NCI-H82 (cell line): ENCODE measurements at places on chromosomes 3 and 15.

DNA sequence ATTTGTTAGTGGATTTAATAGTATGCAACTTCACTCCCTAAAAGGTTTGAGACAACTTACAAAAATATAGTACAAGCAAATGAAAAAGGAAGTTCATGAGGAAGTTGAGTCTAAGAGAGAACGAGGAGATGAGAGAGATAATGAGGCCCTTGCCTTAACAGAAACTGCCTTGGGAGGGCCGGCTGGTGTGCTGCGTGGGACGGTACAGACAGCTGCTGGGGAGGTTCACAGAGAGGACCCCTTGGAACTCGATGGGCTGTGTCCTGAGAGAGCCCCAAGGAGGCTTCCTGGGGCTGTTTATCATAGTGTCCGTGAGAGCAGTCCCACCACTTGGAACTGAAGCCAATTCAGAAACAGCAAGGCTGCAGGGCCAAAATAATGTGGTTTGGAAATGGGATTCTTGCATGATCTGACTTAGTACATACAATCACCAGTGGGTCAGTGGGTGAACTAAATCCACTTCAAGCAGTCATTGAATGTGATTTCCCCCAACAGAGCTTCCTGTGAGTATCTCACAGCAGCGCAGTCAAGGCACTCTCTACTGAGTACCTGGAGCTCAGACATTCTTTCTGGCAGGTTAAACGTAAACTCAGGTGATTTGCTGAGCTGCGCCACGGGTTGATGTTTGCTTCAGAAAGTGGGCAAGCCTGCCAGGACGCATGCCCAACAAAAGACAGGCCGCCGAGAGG is 90.8 kb downstream of the CRTC3 start:
- no peak for DNase-seq

DNA sequence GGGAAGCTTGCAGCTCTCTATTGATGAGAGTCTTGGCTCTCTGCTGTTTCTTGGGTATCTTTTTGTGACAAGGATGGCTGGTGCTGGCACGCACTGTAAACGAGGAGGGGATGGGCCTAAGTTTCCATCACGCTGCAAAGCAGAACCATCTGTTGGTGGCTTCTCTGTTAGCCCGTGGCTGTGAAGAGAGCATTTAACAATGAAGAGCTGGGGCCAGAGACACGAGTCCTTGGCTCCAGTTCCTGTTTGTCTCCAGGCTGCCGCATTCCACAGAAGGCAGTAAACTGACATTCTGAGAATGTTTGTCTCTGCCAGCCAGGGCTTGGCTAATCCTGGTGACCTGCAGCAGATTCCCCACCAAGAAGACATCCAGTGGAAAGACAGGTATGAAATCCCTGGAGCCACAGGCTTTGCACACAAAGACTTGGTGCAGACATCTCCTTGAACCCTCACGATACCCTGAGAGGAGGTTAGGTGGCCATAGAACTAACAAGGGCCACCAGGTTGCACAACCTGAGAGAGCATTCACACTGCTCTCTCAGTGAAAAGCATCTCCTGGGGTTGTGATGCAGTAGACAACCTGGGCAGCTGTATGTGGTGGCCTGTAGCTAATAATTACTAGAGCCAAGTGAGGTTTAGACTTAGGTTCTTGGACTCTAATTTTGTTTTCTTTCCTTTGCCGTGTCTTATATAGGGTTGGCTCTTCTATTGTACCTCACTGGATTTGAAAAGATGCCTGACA is 130.9 kb downstream of the ASB7 start:
- no peak for DNase-seq

GRCh38 chr3:131485119-131485518 is 17.7 kb downstream of the MRPL3 start:
- DNase-seq = no peak

- no peak for DNase-seq
Observed at GRCh38 chr3:16072420-16073110, 101.9 kb upstream of the GALNT15 start.

DNA sequence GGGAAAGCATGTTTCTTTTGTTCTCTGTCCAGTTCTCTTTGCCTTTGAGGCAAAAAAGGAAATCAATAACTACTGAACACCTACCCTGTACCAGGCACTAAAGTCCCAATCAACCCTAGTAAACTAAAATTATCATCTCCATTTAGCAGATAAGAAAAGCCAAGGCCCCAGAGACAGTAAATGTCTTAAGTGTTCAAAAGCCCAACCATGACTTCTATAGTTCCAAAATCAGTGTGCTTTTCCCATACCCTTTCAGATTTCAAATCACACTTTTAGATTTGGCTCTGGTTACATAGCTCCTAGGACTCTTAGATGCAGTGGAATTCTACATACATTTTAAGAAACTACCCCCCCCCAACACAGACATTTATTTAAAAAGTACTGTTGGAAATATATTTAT is 63.5 kb downstream of the UACA start:
- DNase-seq = no peak

GRCh38 chr3:125437631-125438435 is 62.7 kb upstream of the ZNF148 start:
- peak; percentile 59 for DNase-seq

- DNase-seq = no peak
Observed at GRCh38 chr3:112341386-112341785, 8.4 kb downstream of the CD200 start.

GRCh38 chr3:73624017-73624820 is 522 bp downstream of the PDZRN3 start:
- DNase-seq = peak; percentile 73

DNA sequence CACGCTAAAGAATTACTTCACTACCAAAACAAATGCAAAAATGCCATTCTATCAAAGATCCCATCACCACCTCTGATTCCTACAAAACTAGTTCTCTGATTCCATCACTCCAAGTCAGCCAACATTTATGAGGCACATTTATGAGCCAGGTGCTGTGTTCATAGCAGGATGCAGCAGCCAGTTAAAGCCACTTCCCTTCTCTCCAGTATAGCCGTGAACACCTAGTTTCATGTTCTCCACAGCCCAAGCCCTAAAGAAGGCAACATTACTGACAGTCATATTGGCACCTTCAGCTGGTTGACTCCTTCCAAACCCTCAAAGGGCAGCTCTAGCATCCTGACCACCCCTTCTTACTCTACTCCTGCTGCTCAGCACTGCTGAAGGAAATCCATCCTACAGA is 36.4 kb downstream of the RYK start:
- no peak for DNase-seq

- DNase-seq = no peak
Observed at GRCh38 chr3:126152458-126152857, 27.9 kb downstream of the ALDH1L1 start.

DNA sequence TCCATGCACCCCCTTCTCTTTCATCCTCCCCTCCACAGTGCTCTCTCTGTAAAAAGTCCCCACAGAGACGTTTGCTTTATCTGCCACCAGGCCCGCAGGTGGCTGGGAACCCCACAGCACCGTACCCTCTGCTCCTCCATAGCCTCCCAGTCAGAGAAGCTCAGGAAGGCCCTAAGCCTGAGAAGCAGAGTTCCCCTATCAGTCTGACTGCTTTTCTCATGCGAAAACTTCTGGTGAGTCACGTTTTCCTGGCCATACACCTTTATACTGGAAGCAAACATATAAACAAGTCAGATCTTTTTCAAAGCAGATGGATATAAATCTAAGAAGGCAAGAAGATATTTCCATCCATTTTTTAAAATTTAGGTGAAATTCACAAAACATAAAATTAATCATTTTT is 51.5 kb upstream of the MEF2A start:
- DNase-seq = no peak

GRCh38 chr3:82103241-82103640 is 341.8 kb upstream of the GBE1 start:
- DNase-seq = no peak

- no peak for DNase-seq
Observed at GRCh38 chr3:116001151-116001621, 377.9 kb downstream of the GAP43 start.

DNA sequence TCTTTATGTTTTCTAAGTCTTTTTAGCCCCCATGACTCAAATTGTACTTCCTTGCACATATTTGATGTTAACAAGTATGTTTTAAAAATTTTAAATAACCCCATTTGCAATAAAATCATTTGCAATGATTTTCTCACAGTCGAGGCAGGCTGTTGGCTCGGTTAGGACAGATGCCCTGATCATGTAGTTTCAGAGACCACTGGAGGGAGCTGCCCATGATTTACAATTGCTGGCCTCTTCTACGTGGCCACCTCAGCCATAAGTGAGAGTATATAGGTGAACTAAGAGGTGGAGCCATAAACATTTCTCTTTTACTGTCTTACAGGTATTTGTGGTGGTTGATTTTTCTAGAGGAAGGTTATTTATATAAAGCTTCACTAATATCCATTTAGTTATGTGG is 1.7 kb downstream of the DTWD1 start:
- peak; percentile 4 for DNase-seq

DNA sequence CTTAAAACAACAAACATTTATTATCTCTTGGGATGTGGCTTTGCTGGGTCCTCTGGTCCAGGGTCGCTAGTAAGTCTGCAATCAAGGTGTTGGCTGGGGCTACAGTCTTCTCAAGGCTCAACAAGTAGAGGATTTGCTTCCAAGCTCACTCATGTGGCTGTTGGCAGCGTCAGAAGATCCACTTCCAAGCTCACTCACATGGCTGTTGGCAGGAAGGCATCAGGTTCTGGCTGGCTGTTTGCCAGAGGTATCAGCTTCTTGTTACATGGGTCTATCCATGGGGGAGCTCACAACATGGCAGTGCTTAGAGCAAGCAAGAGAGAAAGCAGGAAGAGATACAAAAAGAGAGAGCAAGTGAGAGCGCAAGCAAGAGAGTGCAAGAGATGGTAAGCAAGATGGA is 15.0 kb upstream of the BNC1 start:
- DNase-seq = peak; percentile 58

DNA sequence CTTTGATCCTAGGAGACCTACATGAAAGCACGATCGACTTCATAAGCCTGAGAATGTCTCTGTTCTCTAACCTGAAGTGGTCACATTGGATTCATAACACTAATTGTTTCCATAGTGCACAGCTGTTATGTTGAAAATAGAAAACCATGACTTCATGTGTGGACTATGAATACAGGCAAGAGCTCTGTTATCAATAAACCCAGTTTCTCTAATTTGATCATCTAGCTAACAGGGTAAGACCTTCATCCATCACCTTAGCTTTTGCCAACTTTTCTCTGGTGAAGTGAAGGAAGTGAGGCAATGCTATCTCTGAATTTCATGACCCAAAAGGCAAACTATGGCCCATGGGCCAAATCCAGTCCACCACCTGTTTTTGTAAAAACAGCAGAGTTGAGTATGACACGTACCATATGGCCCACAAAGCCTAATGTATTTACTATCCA is 27.2 kb downstream of the ABI3BP start:
- DNase-seq = peak; percentile 20

GRCh38 chr3:194220901-194221326 is 85.0 kb downstream of the HES1 start:
- DNase-seq = no peak

- DNase-seq = peak; percentile 55
Observed at GRCh38 chr15:88574655-88575054, 28.2 kb upstream of the DET1 start.

DNA sequence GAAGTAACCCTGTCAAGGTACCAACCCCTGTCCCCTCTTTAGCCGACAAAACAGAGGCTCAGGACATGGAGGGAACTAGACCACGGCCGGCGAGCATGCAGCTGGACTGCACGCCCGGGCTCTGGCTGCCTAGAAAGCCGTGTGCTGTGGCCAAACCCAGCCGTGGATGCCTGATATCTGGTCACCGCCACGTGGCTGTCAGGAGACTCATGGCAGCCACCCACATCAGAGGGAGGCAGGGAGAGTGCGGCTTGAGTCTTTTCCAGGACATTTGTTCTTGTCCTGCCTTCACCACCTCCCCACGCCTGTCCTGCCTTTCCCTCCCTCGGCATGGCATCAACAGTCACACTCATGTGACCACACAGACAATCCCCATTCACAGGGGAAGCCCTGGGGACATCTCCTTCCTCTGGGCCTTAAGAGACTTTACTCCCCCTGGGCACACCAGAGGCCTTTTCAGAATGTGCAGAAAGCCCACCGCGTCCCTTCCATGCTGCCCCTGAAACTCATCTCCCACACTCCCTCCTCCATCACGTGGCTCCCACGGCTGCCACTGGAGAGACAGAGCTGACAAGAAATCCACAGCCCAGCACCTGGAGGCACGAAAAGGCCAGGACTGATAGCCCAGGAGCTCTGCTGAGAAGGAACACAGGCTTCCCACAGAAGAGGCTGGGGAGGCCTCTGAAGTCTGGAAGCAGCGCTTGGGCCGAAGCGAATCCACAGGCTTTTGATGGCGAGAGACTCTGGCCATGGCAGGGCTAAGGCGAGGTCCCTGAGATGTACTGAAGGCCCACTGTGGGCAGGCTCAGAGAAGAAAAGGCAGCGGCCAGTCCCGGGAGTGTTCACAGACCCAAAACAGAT is 71.2 kb upstream of the IQSEC1 start:
- no peak for DNase-seq

DNA sequence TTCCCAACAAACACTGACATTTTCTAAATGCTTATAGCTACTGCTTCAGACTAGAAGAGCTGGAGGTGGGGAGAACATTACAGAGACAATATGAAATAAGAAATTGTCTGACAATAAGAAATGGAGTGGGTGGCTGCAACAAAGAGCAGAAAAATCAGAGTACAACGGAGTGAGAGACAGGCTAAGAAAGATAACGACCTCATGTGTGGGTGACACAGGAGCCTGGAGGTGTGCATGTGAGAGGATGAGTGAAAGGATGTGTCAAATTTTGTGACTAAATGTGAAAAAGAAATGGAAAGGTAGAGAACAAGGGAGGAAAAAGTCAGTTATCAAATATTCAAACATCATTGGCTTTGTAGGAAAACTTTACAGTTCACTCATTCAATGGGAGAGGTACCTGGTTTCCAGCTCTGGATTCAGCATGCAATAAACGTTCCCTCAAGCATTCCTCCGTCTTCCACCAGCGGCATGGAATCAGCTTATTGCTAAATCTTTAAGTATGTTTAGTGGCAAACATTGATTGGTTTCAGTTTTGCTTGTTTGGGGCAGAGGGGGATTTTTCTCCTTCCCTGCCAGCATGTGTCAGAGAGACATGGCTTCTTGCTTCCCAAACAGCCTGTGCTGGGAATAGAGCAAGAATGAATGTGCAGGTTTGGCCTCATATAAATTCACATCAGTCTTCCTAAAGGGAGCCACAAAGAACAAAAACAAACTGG is 103.8 kb upstream of the CHRM5 start:
- no peak for DNase-seq

- peak; percentile 75 for DNase-seq
Observed at GRCh38 chr3:168086541-168087260, 9.0 kb downstream of the GOLIM4 start.

GRCh38 chr3:142276781-142277180 is 51.4 kb upstream of the GK5 start:
- no peak for DNase-seq

- no peak for DNase-seq
Observed at GRCh38 chr3:156689608-156690007, 15.2 kb downstream of the TIPARP start.

GRCh38 chr3:126516152-126516935 is 1.2 kb downstream of the UROC1 start:
- no peak for DNase-seq
